DMS 273 treated with DMSO at 0.1 percent for 48 hours (cell line): ENCODE measurements at places on chromosomes 3 and 15.

- peak; percentile 6 for DNase-seq
These were observed 461.5 kb upstream of the PPP2R3A start for GRCh38 chr3:135503760-135504686.

GRCh38 chr15:53446376-53446775, 313.1 kb downstream of the WDR72 start:
- DNase-seq: no peak

- DNase-seq: no peak
These were observed 44.3 kb upstream of the APEH start for GRCh38 chr3:49629866-49630265.

- DNase-seq: no peak
These were observed 98.5 kb downstream of the STAG1 start for GRCh38 chr3:136653628-136654027.

DNA sequence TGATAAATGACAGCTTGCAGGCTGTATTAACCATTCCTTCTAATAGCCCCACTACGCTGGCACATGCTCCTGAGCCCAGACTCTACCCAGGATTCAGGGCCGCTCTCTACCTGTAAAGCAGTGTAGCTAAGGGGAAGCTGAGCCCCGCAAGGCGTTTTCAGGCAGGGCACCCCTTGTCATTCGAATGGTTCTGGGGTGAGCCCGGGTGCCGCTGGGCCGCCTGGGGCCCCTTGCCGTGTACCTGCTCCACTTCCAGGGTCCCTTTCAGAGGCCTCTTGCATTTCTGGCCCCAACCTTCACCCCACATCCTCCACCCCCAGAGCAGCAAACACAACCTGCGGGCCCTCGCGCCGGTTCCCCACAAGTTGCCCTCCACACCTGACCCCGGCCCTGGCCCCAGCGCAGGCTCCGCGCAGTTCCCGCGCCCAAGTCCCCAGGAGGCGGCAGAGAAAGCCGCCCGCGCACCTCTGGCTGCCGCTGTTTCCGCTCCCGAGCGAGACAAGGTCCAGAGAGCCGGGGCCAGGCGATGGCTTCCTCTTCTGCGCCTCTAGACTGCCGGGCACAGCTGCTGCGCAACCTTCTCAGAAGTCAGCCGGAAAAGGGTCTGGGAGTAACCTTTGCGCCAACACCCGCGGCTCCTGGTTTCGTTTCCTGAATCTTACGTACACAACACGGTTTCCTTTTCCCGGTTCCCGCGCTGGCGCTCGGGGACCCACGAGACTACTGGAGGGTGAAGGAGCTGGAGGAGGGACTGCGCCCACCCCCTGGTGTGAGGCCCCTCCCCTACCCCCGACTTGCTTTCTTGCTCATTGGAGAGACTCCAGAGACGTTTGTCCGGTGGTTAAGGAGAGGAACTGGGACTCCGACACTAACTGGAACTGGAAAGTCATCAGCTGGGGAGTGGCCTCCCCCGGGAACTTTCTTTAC, at the start of gene PLSCR1:
TSS of gene PLSCR1 (minus strand) at position 606 of the 927 bp plus-strand sequence. CDS start 8,055 bp downstream, outside the sequence.
- DNase-seq: peak; percentile 89

DNA sequence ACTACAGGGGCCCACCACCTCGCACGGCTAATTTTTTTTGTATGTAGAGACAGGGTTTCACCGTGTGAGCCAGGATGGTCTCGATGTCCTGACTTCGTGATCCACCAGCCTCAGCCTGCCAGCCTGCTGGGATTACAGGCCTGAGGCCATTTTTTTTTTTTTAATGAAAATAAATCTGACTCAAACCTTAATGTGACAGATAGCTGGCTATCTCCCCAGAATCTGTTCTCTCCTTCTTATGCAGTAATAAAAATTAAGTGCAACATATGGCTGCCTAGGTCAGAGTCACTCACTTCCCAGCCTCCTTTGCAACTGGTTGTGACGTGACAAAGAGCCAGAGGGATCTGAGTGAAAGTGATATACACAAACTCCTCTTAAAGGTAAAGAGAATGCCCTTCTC, 53.0 kb downstream of the ZNF148 start:
- peak; percentile 99 for DNase-seq

DNA sequence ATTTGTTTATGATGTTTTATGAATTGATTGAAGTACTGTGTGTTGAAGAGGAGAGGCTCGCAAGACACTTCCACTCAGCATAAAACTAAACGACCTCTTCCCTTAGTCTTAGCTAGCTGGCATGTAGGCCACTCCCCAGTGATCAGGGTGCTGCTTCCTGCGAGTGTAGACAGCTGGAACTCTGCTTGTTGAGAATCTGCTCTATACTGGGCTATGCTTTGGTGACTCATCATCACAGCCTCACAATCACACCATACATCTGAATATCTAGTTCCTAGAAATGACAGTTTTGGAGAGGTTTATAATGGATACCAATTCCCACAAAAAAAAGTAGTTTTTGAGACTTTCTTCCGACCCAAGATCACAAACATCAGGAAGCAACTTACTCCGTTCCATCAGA, 1.5 kb upstream of the SLC24A5 start:
- DNase-seq: no peak

DNA sequence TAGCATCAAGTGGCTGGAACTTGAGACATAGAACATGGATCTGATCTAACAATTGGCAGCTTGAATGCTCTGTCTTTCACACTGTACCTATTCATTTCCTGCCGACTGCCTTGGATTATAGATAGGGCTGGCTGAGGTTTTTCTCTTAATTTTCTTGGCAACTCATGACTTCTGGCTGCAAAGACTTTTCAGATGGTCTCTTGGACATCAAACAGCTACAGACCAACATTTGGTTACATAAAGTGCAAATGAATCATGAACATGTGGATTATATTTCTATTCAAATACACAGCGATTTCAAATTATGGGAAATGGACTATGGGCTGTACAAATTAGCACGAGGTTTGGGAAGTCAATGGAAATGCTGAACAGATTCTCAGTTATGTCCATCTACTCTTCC, 26.2 kb upstream of the IL16 start:
- DNase-seq: no peak

GRCh38 chr3:6448011-6448410, 412.9 kb upstream of the GRM7 start:
- no peak for DNase-seq

- no peak for DNase-seq
These were observed 6.2 kb downstream of the STIMATE start for GRCh38 chr3:52891164-52891563.

DNA sequence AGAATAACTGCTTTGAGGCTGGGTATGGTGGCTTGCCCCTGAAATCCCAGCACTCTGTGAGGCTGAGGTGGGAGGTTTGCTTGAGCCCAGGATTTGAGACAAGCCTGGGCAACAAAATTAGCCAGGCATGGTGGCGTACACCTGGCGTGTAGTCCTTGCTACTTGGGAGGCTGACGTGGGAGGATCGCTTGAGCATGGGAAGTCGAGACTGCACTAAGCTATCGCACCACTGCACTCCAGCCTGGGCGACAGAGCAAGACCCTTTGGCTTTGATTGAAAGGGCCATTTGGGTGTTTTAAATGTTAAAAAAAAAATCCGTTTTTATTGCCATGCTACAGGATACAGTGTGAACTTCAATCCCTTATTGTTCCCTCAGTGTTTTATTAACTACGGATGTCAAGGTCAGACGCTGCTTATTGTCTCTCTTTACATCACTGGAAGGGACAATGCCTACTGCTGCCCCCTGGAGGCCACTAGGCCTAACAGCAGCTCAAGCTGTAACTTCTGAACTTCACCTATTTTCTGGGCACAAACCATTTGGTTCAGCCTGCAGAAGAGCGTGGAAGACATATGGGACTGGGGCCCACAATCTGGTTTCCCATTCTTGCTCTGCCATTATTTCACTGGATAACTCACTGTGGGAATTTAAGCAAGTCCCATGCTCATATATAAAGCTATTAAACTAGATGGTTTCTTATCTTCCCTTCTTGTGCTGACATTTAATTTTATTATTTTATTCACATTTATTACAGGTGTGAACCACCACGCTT, 15.3 kb upstream of the IREB2 start:
- DNase-seq: peak; percentile 53

- DNase-seq: no peak
These were observed 49.2 kb downstream of the TPRA1 start for GRCh38 chr3:127541320-127541719.

GRCh38 chr3:100650651-100651619, 41.5 kb downstream of the ADGRG7 start:
- DNase-seq: no peak
